CD14-positive monocyte (primary cell): ENCODE measurements at places on chromosomes 12 and 14. TPM values are rescaled to one million over a fixed set of nuclear protein-coding genes. Genes with fewer than 3 reads are reported as not detected.

DNA sequence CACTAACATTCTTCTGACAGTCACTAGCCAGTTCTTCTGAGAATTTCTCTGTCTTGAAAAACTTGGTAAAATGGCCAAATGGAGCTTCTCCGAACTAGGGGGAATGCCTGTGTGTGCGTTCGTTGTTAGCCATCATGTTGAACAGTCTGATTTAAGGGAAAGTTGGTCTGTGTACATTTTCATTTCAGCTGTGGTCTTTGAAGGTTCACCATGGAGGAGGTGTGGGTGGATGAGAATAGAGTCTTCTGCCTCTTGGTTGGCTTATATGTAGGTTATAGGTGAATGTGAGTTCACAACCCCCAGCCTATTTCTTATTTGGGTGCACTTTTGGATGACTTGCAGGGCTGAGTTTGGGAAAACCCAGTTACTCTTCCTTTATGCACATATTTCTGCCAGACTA, 12.9 kb downstream of the ETV6 start:
- no peak for DNase-seq

GRCh38 chr12:8030189-8030588, 2.3 kb upstream of the FOXJ2 start:
- no peak for DNase-seq

DNA sequence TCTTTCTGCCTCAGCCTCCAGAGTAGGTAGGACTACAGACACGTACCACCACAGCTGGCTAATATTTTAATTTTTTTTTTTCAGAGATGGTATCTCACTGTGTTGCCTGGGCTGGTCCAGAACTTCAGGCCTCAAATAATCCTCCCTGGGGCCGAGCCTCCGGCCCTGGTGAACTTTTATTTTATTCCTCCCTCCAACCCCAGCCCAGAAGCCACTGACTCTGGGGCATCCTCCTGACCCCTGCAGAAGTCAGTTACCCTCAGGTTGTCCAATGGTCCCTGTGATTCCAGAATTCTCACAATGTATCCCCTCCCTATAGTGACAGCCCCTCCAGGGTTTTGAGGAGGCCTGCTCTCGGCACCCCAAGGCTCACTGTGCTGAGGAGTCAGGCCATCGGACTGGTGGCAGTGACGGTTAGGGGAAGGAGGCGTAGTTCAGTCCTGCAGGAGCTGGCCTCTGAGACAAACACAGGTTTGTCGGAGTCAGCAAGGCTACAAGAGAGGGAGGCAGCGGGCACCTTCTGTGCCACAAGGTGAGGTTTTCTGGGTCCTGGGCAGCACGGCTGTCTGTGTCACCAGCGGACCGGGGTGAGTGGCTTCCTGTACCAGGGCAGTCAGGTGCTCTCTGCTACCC, 19.4 kb upstream of the FIGNL2 start:
- no peak for DNase-seq

GRCh38 chr12:45517381-45517780, 212.1 kb upstream of the ARID2 start:
- no peak for DNase-seq

DNA sequence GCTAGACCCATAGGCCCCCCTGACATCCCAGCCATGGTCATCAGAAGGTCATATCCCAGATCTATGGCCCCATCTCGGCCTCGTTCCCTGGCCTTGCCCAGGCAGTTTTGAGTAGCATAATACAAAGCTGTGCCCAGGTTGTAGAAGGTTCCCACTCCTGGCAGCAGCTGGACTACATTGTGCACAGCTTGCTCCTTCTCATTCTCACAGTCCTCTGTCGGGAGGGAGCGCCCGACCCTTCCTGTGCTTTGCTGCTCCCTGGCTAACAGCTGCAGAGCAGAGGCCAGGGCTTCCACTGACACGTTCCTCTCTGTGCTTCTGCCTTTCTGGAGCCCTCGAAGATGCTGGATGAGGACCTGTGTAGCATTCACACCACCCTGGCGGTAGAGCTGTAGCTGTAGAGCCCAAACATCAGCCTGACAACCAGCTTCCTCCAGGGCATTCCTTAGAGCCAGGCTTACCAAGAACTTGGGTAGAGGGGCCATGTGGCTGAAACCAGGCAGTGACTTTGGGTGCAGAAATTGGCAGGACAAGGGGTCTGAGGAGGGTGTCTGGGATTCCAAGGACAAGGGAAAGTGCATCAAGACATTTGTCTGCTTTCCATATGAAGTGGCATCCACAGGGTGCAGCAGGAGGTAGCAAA, 1.0 kb downstream of the APOF start:
- no peak for DNase-seq

- DNase-seq, result no peak
Measured at GRCh38 chr12:55982319-55982936, 8.6 kb downstream of the RAB5B start.

GRCh38 chr12:51941604-51942003, 9.9 kb upstream of the ACVR1B start:
- no peak for DNase-seq

DNA sequence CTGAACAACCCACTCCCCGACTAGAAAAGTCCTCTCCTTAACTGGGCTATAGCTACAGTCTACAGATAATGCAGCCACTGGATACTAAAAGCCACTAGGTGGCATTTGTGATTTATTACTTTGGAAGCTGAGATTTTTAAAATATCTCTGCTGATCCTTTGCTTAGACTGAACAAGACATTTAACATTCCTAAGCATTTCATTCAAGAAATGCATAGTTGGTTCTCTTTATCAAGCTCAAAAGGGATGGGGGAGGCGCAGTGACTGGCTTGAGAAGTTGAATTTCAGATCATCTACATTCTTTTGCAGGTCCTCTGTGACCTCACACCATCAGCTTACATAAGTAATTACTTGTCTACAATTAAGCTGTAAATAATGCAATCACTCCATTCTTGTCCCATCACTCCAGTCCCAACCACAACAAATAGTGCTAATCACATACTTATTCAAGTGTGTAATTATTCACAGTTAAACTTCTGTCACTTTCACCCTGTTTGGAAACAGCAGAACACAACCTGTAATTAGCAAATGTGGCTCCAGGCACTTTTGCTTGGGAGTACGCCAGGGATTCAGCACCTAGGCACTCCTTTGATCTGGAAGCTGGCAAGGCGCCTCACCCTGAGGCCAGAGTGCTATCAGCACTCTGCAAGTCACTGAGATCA, 203.6 kb downstream of the NOVA1 start:
- DNase-seq, result no peak

DNA sequence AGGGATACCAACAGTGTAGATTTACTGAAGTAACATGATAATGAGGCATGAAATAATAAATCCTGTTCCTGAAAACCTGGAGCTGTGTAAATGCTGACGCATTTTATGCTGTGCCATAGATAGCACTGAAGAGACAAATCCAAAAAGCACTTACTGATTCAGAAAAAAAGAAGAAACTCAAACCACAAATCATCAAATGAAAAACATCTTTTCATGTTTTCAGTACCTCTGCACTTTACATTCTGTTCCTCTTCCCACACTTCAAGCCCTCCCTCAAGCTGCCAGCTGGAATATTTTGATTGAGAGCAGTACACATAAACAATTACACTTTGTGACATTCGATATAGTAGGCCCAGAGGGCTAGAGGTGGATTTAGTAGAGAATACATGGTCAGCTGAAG, 362.3 kb downstream of the NAV3 start:
- no peak for DNase-seq

- DNase-seq, result no peak
Measured at GRCh38 chr12:54141431-54142113, 47.2 kb downstream of the SMUG1 start.

GRCh38 chr14:106506881-106507305, 980.5 kb downstream of the TMEM121 start:
- DNase-seq, result no peak

DNA sequence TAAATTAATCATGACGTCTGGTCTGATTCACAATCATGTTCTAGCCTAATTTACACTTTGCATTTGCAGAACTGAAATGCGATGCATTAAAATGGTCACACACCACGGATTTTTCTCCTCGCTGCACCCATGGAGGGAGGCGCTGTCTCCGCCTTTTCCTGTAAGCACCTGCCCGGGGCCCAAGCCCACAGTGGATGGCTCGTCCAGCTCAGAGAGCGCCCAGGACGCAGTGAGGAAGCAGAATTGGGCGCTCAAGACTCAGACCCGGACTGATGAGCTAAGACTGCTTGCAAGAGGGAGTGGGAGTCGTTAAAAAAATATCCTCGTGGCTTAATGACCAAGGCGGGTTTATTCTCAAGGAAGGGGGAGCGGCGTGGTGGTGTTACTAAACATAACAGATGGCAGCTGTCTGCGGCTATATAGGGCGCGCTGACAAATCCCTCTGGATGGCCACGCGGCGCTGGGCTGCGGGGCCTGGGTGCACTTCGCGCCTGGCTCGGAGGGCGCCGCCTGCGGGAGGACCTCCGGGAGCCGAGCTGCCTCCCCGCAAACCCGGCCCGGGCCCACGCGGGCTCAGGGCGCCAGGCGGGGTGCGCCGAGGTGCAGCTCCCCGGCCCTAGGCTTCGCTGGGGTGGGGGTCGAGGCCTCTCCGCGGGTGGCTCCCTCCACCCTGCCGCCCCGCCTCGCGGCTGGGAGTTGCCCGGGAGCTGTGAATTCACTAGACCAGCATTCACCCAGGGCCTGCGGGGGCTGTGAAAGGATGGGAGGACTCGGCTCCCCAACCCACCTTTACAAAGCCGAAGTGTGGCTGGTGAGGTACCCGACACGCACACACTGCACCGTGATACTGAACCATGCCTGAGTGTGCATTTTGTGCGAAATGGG, 78.7 kb downstream of the PPM1A start:
- no peak for DNase-seq

DNA sequence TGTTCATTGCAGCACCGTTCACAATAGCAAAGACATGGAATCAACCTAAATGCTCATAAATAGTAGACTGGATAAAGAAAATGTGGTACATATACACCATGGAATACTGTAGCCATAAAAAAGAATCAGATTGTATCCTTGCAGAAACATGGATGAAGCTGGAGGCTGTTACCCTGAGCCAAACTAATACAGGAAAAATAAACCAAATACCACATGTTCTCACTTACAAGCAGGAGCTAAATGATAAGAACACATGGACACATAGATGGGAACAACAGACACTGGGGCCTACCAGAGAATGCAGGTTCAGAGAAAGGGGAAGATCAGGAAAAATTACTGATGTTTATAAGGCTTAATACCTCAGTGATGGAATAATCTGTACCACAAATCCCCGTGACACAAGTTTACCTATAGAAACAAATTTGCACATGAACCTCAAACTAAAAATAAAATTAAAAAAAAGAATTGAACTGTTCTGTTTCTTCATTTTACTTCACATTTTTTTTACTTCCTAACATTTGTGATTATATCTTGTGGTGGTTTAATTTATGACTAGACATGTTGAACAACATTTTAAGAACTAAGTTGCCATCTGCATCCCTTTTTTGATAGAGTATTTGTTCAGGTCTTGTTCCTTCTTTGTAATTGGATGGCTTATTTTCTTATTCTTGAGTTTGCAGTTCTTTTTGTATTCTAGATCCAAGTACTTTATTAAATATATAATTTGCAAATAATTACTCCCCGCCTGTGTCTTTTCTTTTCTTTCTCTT, 835.2 kb downstream of the FSCB start:
- no peak for DNase-seq

GRCh38 chr14:29817767-29818405, 109.8 kb downstream of the PRKD1 start:
- no peak for DNase-seq

DNA sequence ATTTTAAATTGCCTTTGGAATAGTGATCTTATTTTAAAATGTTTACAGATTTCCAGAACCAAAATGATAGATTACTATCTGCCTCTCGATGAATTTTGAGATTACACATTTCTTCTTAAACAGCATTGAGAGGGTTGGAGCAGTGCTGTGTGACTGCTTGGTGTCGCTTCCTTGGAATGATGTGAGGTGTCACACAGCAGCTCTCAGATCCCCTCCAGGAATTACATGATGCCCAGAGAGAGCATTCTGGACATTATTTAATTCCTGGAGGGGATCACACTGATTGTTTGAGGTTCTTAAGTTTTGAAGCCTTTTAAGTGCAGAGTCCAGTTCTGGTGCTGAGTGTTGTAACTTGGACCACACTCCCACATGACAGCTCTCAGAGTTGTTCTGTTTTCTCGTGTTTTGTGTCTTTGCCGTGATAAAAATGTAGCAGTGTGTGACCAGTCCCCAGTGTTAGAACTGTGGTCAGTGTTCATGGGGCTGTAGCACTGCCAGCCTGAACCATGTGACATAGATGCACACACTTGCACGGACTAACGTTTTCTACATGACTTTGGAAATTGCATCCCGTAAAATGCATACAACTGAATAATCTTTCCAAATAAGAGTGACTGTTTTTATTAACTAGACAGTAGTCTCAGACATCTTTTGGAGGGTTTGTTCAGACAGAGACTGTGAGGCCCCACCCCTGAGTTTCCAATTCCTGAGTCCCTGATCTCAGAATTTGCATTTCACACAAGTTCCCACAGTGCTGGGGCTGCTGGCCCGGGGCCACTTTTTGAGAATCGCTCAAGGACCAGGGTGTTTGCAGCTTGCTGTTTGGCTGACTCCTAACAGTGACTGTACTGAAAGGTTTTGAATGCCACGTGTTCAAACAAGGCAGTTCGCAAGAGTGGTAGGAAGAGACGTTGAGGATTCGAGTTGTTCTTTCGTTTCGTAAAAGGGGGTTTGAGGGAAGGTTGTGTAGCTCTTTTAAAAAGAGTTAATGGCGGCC, 26.0 kb downstream of the XRCC3 start:
- no peak for DNase-seq

- DNase-seq, result no peak
Measured at GRCh38 chr12:1914114-1914911, 4.1 kb downstream of the CACNA2D4 start.

DNA sequence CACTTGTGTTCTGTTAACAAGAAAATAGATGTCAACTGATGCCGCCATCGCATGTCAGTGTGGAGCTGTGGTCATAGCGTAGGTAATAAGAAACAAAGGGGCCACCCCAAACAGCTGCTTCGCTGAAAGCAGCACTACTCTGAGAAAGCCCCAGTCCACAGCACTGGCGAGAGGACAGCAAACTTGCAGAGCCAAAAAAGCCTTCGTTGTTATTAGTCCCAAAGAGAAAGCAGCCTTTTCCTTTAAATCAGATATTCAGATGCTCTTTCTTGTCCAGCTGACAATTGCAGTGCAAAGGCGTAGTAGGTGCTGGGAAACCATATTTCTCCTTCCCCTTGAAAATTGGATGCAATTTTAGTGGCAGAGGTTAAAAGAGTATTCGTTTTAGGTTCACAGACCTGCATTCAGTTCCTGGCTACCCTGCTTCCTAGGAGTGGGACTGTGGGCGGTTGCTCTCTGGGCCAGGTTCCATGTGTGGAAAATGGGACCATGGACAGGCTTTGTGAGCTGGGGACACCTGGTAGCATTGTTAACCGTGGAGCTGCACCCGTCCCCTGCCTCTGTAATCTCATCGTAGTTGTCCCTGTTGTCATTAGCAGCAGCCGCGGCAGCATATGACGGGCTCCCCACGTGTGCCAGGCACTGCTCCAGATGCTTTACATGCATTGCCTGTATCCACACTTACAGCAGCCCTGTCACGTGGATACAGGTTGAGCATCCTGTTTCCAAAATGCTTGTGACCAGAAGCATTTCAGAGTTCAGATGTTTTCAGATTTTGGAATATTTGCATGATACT, 54.2 kb downstream of the ELK3 start:
- no peak for DNase-seq

KLRC1 gene
- not detected for polyA plus RNA-seq

CCDC175 gene
- not detected for polyA plus RNA-seq

MMP14 gene
- polyA plus RNA-seq, result 0.44 TPM

PRB2 gene
- not detected for polyA plus RNA-seq

STAC3 gene
- polyA plus RNA-seq, result 9.1 TPM
